CD14-positive monocyte (primary cell): ENCODE measurements at places on chromosomes 7 and 10.

DNA sequence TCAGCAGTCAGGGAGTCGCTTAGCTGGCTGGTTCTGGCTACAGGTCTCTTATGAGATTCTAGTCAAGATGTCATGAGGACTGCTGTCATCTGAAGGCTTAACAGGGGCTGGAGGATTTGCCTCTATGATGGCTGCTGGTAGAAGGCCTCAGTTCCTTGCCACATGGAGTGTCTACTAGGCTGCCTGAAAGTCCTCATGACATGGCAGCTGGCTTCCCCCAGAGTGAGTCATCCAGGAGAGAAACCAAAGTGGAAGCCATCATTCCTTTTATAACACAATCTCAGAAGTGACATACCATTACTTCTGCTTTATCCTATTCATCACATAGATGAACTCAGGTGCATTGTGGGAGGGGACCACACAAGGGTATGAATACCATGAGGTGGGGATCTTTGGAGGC is 75.1 kb downstream of the EXOC6 start:
- peak; percentile 11 for DNase-seq

GRCh38 chr7:149320313-149321124 is 58.5 kb downstream of the ZNF783 start:
- no peak for DNase-seq

GRCh38 chr10:132197271-132198067 is 10.7 kb downstream of the DPYSL4 start:
- DNase-seq = no peak

- DNase-seq = no peak
Observed at GRCh38 chr7:131225619-131226513, 101.8 kb upstream of the MKLN1 start.

GRCh38 chr7:15864626-15864991 is 178.1 kb upstream of the MEOX2 start:
- no peak for DNase-seq

DNA sequence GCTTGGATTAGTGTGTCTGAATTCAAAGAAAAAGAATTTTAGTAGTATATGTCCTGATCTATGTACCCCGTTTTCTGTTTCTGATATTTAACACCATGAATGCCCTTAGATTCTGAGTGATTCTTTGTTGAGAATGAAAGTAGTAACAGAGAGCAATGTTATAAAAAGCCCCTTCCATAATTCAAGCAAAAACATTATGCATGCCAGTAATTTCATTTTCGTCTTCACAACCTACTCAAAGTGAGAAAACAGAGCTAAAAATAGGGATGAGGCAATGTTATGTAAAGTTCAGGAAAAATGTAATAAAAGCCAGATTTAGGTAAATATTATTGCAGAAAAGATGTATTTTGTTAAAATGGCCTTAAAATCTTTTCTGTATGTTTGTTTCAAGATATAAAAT is 28.1 kb downstream of the PTPRZ1 start:
- no peak for DNase-seq

GRCh38 chr7:96067321-96067720 is 254.6 kb downstream of the SLC25A13 start:
- no peak for DNase-seq

DNA sequence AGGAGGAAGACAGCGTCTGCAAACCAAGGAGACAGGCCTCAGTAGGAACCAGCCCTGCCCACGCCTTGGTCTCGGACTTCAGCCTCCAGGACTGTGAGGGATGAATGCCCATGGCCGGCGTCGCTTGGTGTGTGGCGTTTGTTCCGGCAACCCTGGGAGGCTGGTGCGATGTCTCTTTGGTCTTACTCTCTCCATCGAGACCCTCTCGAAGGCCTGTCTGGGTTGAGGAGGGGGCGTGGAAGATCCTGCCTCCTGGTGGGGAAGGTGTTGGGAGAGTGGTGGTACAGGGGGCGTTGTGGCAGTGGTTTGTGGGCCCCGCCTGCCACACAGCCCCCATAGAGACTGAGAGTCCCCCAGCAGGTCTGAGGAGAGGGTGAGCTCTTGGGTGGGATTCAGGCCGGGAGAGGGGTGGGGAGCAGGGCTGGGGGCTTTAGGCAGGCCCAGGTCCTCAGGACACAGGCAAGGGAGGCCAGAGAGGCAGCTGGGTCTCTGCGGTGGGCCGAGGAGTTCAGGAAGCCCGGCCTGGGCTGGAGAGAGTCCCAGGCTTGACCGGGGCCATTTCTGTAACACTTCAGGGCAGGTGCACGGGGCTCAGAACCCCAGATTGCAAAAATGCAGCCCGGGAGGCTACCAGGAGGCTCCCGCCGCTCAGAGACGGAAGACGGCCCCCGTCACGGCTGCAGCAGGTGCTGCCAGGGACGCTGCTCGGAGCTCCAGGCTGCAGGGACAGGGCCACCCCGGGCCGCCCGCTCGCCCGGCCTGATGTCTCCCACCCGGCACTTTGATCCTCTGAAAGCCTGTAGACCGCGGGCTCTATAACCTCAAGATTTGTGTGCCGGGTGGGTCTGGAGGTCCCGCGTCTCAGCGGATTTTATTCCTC is 33.8 kb upstream of the PSMG3 start:
- no peak for DNase-seq

DNA sequence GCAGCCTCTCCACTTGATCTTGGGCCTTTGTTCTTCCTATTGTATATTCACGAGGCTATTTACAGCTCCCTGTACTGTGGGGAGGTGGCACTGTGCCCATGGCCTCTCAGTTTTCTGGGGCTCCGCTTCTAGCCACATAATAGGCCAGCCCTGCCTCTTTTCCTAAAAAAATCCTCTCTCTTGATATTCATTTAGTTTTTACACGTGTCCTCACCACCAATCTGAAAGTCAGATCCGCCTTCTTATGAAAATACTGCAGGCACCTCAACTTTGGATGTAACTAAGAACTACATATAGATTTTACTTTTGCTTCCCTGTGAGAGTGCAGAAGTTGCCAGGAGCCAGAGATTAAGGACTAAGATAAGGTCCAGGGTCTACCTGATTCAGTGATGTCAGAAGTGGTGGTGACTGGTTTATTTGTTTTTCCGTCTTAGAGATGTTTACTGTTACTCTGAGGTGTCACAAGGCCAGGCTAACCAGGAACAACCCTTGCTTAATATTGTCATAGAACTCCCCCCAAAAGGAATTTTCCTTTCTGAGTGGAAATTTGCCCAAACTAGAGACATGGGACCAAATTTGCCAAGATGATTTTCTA is 7.8 kb downstream of the BAMBI start:
- DNase-seq = no peak

GRCh38 chr10:70441895-70442309 is 421 bp upstream of the NODAL start:
- DNase-seq = no peak

DNA sequence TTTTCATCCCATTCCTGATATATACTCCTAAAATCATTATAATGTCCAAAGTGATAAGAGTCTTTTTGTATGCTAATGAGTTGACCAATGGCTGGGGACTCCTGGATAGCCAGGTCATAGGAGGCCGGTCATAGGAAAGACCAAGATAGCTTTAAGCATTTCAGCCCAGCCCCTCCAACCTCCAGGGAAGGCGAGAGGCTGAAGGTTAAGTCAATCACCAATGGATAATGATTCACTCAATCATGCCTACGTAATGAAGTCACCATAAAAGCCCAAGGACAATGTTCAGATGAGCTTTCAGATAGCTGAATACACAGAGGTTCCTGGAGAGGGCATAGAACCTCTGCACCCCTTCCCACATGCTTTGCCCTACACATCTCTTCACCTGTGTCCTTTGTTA is 75.7 kb downstream of the VWDE start:
- no peak for DNase-seq

DNA sequence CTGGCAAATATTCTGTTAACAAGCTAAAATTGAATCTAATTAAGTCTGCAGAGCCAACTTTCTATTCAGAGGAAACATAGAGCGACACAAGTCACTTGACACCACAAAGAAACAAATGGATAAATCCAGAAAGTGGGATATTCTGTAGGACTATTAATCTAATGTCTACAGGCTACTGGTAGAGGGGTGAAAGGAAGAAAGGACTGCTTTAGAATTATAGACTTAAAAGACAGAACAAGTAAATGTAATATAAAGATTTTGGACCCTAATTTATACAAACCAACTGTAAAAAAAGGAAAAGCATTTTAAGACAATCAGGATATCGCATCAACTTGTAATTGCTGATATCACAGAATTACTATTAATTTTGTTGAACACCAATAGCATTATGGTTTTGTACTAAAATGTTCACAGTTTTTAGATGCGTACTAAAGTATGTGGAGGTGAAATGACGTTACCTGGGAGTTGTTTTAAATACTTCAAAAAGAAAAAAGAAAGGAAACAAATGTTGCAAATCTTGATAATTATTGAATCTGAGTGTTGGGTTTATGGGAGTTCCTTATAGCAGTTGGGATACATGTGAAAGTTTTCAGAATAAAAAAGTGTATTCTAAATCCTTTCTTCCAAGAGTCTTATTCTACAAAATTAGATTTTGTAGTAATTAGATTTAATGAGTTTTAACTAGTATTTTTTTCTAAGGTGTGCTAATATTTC is 73.5 kb upstream of the ASAH2 start:
- DNase-seq = no peak

GRCh38 chr10:3889961-3890522 is 105.0 kb upstream of the KLF6 start:
- DNase-seq = no peak

GRCh38 chr7:157613575-157614322 is 276.9 kb downstream of the DNAJB6 start:
- no peak for DNase-seq

DNA sequence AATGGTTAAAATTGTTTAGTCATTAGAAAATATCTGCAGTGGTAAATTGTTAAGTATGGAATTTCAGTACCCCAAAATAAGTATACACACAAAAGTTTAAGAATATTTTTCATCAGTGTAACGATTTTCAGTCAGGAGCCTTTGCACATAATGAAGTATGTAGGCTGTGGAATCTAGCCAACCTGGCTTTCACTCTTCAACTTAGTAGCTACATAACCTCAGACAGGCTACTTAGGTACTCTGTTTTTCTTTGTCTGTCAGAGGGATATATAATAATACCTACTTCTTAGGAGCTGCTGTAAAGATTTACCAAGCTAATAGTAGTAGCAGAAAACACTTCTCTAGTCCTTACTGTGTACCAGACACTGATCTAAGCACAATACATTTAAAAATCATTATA is 137.5 kb downstream of the ZEB1 start:
- no peak for DNase-seq

GRCh38 chr7:83105948-83106347 is 56.7 kb downstream of the PCLO start:
- no peak for DNase-seq

GRCh38 chr7:112300831-112301407 is 94.4 kb downstream of the ZNF277 start:
- DNase-seq = no peak

GRCh38 chr7:37690206-37690605 is 6.6 kb downstream of the GPR141 start:
- DNase-seq = peak; percentile 80

DNA sequence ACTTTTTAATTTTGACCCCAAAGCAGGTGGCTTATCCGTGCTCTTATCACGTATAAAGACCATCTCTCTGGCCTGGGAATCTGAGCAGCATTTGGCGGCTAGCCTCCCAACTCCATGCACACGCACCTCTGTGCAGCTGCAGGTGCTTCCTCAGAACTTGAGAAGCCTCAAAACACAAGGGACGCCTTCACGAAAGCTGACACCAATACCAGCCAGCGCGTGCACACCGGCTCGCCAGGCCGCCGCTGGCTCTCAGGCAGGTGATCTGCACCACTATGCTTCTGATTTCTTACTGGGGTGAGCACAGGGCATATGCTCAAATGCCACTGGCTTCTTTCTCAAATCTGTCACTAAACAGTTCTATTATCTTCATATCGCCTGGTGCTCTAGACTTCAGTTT is 145.0 kb downstream of the PARD3 start:
- DNase-seq = no peak

GRCh38 chr10:28431139-28431538 is 101.8 kb upstream of the WAC start:
- no peak for DNase-seq

DNA sequence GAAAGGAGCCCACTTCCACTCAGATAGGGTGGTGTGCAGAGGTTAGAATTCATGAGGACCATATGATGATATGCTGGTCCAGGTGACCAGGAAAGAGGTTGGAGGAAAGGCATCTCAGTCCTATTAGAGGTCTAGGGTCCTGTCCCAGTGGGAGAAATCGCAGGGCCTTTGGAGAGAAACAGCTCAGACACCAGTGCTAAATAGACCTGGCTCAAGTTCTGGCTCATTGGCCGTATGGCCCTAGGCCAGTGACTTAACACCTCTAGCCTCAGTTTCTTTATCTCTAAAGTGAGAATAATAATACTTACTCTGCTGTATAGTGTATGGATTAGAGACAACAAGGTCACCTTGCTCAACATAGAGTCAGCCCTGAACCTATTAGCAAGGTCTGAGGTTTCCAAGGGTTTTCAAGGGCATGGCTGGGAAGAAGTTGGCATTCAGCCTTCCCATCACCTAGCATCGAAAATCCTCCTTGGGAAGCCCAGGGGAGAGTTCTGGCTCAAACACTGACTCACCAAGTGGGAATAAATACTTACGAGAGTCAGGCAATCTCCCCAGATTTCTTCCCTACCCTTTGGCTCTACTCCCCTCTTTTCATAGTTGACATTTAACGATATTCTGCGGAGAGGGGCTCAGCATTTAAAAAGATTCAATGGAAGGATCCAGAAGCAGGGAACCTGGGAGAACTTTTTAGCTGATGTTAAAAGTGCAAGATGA is 473.1 kb upstream of the PODXL start:
- no peak for DNase-seq

GRCh38 chr10:132094581-132095234 is 29.0 kb downstream of the JAKMIP3 start:
- DNase-seq = no peak

DNA sequence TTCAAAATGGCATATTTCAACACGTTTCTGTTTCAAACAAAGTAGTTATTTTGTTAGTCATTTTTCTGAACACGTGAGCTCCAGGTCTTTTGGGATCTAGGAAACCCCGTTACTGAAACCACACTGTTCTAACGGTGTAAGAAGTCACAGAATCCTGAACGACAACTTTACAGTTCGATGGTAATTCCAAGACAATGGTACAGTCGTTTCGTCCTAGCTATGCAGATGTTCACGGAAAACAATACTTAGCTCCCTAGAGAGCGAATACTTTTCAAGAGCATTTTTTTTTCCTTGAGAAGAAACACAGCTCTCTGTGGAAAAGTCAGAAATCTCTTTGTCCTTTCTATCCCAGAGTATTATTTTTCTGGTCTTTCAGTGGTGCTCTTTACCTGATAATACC is 254.1 kb downstream of the ADARB2 start:
- DNase-seq = no peak

DNA sequence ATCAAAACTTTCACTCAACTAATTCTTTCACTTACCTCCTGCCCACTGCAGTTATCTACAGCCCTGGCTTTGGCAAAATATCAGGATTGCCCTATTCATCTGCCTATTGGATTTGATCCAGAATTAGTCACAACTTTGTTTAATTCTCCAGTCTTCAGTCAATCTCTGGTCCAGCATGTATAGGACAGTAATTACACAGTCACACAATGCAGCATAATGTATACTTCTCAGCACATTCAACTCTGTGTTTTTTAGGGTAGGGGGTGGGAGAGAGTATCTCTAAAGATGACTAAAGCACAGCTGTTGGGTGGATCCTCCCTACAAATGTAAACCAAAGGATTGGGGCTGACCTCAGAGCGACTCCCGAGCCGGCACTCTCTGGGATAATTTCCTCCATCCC is 17.7 kb upstream of the NRP1 start:
- no peak for DNase-seq
